Activated CD4-positive, CD25-positive, alpha-beta regulatory T cell (primary cell): ENCODE measurements at places on chromosomes 3 and 15.

DNA sequence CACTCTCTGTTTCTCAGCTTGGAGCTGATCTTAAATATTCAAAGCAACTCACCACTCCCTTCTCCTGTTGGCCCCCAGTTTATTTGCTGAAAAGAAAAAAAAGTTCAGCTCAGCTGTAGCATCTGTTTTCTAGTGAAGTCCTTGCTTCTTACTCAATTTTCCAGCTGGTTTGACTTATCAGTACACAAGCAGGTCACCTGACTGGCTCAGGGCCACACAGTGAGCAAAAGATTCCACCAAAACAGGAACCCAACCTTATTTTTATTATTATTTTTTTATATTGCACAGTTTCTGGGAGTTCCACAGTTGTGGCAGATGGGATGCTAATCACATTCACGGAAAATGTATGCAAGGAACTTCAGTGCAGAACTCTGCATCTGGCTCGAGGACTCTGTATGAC is 390.7 kb upstream of the RGMA start:
- no peak for DNase-seq

DNA sequence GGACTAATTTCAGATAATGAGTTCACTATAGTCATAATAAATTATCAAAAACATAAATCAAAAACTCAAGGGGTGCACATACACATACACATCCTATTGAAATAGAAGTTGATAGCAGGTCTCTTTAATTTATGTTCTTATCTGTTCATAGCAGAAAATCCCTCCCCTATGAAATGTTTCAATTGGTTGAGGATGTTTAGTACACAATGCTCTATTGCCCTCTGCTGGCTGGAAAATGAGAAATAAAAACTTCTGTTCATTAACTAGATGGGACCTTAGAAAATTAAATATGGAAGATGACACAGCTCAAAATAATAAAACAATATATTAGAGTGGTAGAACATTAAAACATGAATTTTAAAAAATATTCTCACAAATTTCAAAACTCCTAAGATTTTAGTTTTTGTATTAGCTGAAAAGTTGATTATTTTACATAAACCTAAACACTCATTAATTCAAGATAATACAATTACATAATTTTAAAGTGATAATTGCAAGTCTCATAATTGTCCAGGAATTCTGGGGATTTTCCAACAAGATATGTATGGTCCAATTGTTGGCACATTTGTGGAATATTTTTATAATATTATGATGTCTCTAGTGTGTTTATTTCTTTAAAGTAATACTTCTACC is 735.0 kb downstream of the ROBO1 start:
- DNase-seq, result no peak

DNA sequence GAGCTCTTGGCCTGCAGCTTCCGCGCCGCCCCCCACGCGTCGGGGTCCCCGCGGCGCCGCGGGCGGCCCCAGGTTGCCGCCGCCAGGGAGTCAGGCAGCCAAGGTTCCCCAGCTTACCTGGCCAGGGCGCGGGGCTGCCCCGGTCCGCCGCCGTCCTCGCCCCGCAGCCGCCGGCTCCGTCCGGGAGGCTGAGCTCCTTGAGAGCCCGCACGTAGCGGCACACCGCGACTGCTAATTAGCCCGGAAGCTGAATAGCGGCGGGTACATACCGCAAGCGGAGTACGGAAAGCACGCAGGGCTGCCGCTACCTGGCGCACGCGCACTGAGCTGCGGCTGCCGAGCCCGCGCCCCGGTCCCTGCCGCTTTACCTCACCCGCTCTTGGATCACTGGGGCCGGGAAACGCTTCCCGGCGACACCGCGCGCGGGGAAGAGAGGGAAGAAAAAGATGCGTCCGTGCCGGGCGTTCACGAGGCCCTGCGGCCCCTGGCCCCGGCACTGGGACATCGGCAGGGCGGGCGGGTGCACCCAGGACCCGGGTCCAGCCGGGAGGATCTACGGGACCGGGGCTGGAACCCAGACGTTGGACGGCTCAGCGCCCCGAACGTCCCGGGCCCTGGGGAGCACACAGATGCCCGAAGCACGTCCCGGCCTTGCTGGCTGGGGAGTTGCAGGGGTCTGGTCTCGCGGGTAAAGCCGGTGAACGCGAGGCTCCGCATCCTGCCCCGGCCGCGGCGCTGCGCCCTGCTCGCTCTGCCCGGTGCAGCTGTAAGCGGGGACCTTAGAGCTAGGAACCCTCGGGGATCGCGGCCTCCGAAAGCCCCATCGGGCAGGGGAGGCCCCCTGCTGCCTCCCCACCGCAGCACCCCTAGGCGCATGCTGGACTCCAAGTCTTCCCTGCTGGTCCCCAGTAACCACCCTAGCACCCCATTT is at the start of gene GOLGA8B:
Gene GOLGA8B (minus strand): TSS at position 253 of the 931 bp plus-strand sequence. CDS start 47,739 bp downstream, outside the sequence.
- peak; percentile 46 for DNase-seq

GRCh38 chr3:153311541-153311940 is 149.5 kb downstream of the RAP2B start:
- no peak for DNase-seq

- no peak for DNase-seq
Measured at GRCh38 chr3:171672124-171672523, 138.2 kb downstream of the PLD1 start.
